ENCODE measurements at places on chromosomes 2 and 18.
A peak's percentile ranks its signal among the peaks of the same experiment; 100 is the strongest.

- no peak for DNase-seq
Observed at GRCh38 chr18:47826157-47827074, 104.0 kb downstream of the SMAD2 start.

DNA sequence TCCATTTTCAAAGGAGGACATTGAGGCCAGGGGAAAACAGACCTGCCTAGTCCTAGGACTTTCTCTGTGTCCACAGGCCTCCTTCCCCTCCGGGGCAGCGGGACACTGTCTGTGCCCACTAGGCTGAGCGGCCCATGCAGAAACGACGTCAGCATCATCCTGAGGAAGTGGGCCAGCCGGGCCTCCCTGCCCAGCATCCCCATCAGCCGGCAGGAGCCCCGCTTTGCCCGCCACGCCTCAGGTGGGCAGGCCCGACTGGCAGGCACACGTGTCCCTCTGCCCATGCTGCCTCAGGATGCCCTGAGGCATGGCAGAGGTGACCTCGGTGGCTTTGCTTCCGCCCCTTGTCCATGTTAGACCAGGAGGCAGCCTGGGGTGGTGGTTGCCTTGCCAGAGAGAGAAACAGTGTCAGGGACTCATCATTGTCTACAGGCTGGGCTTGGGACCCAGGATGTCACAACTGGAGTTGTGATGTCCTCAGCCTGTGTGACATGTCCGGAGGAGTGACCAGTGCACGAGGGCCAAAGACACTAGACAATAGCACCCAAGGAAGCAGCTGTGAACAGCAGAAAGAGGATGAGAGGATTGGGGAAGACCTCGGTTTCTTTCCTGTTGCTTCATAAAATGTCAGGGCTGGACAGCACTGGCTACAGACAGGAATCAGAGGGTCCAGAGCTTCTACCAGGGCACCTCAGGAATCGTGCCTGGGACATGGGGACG, 36.8 kb downstream of the TOGARAM2 start:
- DNase-seq = no peak

- DNase-seq = no peak
Observed at GRCh38 chr2:241850544-241851324, 8.0 kb downstream of the PDCD1 start.

- DNase-seq = no peak
Observed at GRCh38 chr2:144253743-144254142, 266.2 kb downstream of the ZEB2 start.

DNA sequence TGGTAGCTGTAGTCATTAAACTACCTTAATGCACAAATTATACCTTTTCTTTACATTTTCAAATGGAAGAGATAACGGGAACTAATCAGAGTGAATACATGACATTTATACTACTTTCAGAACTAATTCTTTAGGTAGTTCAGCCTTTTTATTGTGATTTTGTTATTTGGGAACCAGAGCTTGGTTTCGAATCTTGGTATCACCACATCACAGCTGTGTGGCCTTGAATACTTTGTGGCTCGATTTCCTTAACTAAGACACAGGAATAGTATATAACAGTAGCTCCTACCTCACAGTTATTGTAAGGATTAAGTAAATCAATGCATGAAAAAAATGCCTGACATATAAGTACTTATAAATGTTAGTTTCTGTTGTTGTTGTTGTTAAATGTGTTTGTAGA, 240.0 kb downstream of the WDR7 start:
- peak; percentile 10 for DNase-seq

DNA sequence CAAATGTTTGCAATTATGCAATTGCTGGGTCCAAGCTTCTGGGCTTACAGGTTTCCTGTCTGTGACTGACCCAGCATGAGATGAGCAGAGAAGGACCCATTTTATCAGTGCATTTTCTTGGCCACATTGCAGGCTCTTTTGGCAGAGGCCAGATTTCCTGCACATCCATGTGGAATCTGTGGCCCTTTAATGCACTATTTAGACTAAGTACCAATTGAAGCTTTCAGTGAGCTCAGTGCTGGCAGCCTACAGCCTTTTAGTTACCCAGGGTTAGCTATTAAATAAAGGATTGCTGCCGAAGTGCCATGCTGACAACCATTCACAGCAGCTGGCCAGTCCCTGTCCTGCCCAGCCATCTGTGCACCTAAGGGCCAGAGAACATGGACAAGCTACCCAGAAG, 165.0 kb downstream of the ANKRD30B start:
- DNase-seq = no peak

DNA sequence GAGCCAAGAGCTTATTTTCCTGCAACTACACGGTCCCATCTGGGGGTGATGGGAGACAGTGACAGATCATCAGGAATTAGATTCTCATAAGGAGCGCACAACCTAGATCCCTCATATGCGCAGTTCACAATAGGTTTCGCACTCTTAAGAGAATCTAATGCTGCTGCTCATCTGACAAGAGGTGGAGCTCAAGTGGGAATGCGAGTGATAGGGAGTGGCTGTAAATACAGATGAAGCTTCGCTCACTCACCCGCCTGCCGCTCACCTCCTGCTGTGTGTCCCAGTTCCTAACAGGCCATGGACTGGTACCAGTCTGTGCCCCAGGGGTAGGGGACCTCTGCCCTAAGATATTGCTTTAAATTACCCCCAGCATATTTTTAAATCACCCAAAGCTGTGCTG, 10.8 kb downstream of the LRRFIP1 start:
- no peak for DNase-seq

- no peak for DNase-seq
Observed at GRCh38 chr2:239835056-239835455, 190.1 kb downstream of the NDUFA10 start.

GRCh38 chr2:142315346-142315745, 184.5 kb upstream of the LRP1B start:
- no peak for DNase-seq

DNA sequence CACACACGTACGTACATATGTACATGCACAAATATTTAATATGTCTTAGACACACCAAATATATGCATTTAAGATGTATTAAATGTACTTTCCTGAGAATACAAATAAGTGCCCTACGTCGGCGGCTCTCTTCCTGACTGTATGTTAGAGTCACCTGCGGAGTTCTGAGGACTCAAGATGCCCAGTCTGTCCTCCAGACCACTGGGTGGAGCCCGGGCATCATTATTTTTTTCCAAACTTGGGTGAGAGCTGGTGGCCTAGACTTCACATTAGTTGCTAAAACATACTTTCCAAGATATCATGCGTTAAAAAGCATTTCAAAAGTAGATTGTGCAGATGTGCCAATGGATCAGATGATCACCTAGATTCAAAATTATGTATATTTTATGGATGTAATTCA, 2.9 kb downstream of the IL18R1 start:
- DNase-seq = no peak

- no peak for DNase-seq
Observed at GRCh38 chr18:79625195-79625923, 54.2 kb upstream of the CTDP1 start.

DNA sequence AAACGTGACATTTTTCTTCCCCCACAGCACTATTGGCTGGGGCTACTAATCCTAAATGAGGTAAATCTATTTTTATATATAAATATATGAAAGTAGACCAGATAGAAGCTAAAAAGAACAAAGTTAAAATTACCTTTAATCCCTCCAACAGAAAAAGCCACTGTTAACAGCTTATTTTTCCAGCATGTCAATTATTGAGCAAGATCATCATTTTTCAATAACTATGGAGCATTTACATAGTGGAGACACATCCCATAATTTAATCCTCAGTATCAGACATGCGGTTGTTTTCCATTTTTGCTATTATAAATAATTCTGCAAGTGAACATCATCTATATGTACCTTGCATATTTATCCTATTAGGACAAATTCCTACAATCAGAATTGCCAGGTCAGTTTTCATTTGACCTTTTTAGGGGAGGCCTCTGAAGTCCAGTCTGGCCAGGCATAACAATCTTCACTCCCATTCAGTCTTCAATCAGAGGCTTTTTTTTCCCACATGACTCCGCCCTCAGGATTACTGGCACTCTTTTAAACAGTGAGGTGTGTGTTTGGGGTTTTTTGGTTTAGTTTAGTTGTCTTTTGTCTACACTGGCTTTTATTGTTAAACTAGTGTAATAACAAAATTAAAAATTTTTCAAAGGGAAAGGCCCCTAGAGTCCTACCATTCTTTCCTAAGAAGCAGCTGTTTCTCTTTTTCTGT, 29.2 kb downstream of the SMARCAL1 start:
- DNase-seq = no peak

DNA sequence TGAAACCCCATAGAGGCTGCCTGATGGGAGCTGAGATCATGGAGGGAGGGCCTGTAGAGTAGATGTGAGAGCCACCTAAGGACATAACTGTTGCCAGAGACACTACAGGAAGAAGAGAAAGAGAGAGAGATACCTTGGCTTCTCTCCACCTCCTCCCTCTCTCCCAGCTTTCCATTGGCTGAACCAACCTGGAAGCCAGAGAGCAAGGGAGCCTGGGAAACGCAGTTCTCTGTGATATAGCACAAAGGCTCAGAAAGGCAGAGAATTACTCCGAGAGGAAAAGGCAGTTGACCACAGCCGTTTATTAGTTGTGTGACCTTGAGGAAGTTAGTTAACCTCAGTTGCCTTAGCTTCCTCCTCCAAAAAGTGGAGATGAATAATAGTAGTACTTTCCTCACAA, 37.7 kb upstream of the MAT2A start:
- DNase-seq = no peak

Measured in adipocyte (in vitro differentiated cells).